ENCODE measurements at places on chromosomes 4 and X.

DNA sequence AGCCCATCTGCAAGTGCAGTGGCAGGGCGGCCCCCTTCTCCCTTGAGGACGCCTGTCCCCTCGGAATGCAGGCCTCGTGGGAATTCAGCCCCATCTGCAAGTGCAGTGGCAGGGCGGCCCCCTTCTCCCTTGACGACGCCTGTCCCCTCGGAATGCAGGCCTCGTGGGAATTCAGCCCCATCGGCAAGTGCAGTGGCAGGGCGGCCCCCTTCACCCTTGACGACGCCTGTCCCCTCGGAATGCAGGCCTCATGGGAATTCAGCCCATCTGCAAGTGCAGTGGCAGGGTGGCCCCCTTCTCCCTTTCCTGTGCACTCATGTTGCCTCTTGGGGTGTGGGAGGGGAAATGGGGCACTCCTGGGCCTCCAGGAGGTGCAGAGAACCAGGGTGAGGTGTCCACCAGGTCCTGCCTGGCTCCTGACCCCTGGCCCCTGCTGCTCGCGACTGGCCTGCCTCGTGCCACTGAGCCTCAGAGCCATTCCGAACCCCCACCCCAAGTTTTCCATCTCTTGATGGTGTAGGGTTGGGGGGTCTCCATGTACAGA lies 6.8 kb upstream of the SLC26A1 start:
- DNase-seq: no peak

DNA sequence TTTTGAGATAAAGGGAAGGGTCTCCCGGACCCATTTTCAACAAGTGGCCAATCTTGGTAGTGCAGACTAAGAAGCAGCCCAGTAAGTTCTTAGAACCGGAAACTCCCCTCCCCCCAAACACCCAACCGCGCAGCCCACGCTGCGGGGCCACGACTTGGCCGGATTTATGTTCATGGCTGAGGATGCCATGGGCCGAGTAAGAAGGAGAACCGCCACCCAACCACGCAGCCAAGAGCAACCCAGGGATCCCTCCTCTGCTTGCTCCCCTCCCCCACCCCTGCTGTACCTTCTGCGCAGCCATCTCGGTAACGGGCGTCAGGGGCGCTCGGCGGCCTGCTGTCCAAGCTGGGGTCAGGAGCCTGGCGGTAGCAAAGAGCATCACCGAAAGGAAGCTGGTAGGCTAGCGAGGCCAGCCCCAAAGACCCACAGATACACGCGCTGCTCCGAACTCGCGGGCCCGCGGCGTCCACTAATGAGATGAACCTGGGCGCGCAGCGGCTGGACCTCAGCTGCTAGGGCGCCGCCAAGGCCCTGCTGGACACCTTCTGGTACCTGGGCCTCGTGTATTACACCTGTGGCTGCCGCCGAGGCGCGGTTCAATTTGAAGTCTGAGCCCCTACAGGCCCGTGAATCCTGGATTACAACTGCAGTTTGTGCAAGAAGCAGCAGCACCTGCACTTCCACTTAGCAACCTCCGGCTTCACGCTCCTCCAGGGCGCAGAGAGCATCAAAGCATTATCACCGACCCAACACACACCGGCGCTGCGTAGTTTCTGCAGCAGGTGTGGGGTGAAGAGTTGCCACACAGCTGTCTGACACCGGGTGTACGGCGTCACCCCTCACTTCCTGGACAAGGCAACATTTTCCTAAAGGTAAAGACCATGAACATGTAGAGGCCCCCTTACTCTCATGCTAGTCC lies 63.4 kb downstream of the NUDT10 start:
- peak; percentile 50 for DNase-seq

- no peak for DNase-seq
Observed at GRCh38 chr4:151565583-151565982, 156.6 kb downstream of the FHIP1A start.

GRCh38 chr4:6471307-6472007 lies 957 bp downstream of the PPP2R2C start:
- DNase-seq: no peak

DNA sequence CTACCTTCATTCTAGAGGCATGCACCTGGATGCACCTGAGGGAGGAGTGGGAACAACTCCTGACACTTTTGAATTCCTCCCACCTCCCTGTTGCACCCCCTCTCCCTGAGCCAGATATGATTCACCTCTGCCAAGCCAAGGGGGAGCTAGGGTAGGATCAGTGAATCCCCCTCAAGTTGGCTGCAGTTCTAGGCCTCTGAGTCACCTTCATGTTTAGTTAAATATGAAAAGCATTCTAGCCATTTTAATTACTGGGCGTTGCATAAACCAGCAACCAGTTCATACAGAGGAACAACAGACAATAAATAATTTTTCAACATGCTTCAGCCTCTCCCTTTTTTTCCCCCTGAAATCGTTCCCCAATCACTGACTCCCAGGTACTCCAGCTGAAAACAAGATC lies 1440.2 kb downstream of the ADGRL3 start:
- DNase-seq: no peak

DNA sequence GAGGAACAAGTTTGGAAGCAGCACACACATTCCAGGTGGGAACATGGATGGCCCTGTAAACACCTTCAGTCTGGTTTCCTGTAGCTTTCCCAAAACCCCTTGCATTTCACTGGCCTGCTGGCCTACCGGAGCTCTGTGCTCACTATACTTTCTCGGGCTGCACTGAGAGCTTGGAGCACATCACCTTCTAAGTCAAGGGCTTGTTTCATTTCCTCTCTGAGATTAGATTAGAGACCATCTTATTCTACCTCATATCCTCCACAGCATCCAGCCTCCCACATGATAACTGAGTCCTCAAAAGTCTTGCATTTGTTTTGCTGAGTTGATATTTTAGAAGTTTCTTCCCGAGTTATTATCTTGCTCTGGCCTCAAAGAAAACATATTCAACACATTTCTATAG lies 147.7 kb downstream of the RASL11B start:
- no peak for DNase-seq

DNA sequence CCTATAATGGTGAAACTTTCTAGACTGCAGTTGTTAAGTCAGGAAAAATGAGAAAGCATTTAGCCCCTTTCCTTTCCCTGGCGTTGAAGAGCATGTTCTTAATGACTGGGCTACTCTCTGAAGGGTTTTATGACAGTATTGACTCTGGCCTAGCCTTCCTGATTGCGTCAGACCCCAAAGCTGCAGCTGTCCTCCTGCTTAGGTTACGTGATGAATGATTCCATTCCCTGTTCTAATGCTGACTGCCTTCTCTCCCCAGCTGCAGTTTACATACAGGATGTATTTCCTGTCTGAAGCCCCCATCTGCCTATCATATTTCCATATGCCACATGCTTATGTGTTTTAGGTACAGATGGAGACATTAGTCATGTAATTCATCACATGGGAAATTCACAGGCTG lies 105.8 kb upstream of the EGFL6 start:
- no peak for DNase-seq

DNA sequence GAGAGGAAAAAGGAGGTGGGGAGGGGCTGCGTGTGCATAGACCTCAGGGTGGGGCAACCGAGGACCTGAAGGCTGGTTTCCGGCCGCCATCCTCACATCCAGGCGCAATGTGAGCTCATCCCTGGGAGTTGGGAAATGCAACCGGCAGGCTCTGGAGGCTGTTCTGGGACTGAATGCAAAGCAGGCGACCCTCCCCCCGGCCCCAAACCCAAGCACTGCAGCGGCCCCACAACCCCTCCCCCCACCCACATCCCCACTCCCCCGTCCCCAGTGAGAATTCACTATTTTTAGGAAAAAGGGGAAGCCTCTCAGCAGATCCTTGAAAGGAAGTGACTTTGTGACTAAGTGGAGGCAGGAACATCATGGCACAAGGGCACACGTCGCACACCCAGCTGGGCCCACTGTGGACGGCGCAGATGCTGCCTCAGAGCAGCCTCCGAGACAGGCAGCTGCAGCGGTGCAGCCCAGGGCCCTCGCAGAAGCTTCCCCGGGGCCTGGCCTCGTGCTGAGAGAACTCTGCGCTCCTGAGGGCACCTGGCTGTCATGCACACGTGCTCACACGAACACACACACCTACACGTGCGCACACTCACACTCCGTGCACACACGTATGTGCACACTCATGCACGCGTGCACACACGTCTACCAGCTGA lies 1.3 kb upstream of the PDE6B start:
- DNase-seq: no peak

DNA sequence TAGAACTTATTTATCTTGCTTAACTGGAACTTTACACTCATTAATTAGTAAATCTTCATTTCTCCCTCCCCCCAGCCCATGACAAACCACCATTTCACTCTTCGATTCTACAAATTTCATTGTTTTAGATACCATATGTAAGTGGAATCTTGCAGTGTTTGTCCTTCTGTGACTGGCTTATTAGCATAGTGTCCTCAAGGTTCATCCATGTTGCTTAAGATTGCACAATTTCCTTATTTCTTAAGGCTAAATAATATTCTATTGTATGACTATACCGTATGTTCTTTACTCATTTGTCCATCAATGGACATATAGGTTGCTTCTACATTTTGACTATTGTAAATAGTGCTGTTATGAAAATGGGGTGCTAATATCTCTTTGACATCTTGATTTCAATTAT lies 24.5 kb upstream of the RNF212 start:
- no peak for DNase-seq

DNA sequence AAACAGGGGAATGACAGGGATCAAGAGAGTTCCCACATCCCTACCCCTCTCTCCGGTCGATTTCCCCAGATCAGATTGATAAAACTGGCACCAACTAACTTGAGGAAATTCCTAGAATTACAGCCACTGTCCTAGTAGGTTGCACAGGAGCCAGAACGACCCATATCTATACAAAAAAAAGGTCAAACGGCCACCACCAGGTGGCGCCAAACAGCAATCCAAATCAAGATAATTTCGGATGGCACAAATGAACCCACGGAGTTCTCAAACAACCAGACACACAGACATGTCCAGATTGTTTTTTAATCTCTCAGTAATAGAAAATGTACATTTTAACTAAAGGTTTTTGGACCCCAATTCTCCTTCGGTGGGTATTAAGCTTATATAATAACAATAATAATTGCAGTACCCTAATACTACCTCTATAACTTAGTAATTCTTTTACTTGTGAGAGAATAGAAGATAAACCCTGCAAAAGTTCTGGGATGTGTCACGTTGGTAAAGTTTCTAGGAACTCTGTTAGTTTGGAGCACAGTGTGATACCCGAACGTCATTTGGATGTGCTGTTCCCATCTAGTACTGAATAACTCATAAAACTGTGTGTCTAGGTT lies 212.6 kb downstream of the SPOCK3 start:
- no peak for DNase-seq

DNA sequence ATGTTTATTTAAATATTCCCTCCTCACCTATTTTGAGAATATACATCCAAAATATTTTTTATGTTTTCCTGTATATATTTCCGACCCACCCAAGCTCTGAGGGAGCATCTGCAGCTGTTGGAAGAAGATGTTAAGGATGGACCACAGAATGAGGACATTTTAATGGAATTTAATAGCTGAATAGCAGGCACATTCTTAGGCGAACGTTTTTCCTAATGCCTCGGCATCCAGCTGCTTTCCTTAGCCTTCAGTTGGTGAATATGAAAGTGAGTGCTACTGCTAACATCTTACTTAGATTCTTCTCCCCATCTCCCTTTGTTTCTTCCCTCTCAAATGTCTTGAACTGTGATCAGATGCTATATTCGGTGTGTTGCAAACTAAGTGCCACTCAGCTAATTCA lies 158.0 kb upstream of the CTSO start:
- no peak for DNase-seq

- DNase-seq: no peak
Observed at GRCh38 chr4:121973816-121974215, 22.0 kb upstream of the TRPC3 start.

DNA sequence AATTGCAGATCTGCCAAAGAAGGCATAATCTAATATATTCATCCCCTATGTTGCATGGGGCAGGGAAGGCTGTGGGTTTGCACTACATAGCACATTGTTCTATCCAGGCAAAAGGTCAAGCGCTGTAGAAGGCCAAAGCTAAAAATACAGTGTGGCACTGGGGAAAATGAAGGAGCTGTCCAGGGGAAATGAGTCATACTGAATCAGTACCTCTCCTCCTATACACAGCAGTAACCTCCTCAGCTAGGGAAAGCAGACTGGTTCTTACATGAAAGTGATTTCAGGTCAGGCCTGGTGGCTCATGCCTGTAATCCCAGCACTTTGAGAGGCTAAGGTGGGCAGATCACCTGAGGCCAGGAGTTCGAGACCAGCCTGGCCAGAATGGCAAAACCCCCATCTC lies 31.0 kb upstream of the SLC25A4 start:
- DNase-seq: no peak

DNA sequence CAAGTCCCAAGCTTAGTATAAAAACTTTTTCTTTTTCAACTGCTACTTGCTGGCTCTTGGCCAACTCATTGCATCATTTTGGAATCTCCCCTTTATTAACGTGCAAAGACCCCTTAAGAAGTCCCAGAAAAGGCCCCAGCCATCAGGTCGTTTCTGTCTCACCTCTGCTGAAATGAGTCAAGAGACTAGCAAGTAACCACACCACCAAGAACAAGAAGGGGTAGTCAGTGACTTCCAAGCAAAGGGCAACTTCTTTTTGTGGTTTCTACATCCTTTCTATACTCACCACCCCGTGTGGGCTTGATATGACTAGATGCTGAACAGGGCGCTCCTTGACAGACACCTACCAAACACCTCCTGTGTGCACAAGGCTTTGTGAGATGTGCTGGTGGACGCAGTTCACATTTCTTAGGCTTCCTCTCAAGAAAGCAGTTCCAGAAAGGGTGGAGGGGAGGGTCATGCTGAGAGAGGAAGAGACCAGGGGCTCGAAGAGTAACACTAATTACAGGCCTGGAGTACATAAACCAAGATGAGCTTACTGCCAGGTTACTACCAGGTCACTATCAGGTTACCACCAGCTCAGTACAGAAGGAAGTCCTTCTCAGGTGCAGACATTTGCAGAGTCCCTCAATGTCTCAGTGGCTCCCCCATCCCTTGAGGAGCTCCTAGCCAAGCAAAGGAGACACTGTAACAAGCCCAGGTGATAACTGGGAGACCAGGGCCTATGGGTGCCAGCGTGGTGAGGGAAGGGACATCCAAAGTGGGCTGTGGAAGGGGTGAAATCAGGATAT lies 19.3 kb downstream of the JAKMIP1 start:
- no peak for DNase-seq

- no peak for DNase-seq
Observed at GRCh38 chr4:163462556-163462955, 11.0 kb downstream of the TKTL2 start.

DNA sequence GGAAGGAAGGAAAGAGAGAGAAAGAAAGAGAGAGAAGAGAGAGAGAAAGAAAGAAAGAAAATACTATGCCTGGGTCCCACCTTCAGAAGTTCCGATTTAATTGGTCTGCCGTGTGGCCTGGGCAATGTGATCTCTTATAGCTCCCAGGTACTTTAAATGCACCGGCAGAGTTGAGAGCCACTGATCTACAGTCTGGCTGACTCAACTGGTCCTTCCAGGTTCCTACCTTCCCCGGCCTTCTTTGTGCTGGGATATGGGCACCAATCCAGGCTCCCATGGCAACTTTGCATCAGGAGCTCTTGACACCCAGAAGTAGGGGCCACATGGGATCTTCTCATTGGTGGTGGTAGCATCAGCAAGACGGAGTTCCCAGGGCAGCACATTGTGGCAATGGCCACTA lies 186.5 kb upstream of the ATP6AP2 start:
- no peak for DNase-seq

GRCh38 chr4:7742807-7743280 lies 196.8 kb downstream of the AFAP1 start:
- DNase-seq: no peak

GRCh38 chr4:7233601-7234000 lies 41.3 kb downstream of the SORCS2 start:
- no peak for DNase-seq

GRCh38 chr4:149965206-149965605 lies 113.0 kb upstream of the DCLK2 start:
- no peak for DNase-seq

Measured in effector memory CD4-positive, alpha-beta T cell (primary cell).